ENCODE measurements at places on chromosomes 3 and 15.

- DNase-seq, result no peak
Observed at GRCh38 chr3:154235330-154235729, 89.0 kb downstream of the DHX36 start.

- no peak for DNase-seq
Observed at GRCh38 chr3:179880868-179881267, 155.9 kb downstream of the PEX5L start.

GRCh38 chr3:184610245-184610871 is 48.8 kb downstream of the EPHB3 start:
- no peak for DNase-seq

- no peak for DNase-seq
Observed at GRCh38 chr15:25801586-25802284, 61.4 kb downstream of the ATP10A start.
